Stimulated activated CD8-positive, alpha-beta memory T cell treated with anti-CD3 and anti-CD28 coated beads, Interleukin-12 subunit alpha, Interleukin-12 subunit beta, amount 100 ng/mL, for 1 hour (primary cell): ENCODE measurements at places on chromosomes 5 and 9.

DNA sequence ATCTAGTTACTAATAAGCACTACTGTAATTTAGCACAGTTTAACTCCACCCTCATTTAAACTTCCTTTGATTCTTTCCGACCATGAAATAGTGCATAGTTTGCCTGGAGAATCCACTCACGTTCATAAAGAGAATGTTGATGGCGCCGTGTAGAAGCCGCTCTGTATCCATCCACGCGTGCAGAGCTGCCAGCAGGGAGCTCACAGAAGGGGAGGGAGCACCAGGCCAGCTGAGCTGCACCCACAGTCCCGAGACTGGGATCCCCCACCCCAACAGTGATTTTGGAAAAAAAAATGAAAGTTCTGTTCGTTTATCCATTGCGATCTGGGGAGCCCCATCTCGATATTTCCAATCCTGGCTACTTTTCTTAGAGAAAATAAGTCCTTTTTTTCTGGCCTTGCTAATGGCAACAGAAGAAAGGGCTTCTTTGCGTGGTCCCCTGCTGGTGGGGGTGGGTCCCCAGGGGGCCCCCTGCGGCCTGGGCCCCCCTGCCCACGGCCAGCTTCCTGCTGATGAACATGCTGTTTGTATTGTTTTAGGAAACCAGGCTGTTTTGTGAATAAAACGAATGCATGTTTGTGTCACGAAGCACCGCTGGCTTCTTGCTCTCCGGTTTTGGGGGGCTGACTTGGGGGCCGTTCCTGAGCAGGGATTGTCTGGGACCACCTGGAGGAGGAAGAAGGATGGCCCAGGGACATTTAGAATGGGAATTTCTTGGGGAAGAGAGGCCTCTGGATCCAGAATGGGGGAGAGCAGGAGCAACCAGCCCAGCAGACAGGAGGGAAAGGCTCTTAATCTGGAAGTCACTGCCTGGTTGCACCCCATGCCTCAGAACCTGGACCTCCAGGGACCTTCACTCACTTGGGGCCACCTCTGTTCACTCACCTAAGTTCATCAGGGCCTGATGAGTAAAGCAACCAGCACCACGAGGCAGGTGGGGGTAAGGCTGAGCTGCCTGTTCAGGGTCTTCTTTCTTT, 35.4 kb downstream of the CXXC5 start:
- DNase-seq = no peak

DNA sequence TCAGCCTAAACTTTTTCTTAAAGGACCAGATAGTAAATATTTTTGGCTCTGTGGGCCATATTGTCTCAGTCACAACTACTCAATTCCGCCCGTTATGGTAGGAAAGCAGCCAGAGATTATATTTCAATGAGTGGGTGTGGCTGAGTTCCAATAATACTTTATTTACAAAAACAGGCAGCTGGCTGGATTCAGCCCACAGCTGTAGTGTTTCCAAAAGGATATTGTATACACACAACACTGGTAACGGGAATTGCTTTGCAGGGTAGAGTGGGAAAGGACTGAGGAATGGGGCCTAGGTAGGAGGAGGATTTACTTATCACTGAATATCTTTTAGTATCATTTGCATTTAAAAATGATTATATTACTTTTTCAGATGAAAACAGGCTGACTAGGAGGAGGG, 21.0 kb downstream of the GCNT4 start:
- no peak for DNase-seq

DNA sequence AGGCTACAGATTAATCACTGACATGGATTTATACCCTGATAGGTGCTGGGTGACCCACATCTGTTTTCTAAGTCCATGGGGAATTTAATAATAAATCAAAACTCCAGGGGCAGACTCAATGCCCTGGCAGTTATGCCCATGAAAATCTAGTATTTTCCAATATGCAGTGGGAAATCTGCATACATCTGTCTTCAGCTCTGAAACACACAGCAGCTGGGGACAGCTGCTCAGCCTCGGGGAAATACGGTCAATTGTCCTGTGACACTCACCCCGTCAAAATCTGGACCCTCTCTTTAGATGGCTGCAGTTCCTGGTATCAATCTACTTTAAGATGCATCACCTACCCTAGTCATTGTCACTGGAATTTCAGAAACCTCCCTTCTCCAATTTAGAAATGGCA, 12.7 kb upstream of the C1QTNF3 start:
- DNase-seq = no peak

- no peak for DNase-seq
These were observed 31.2 kb downstream of the NLN start for GRCh38 chr5:65753189-65753588.
